GF-D8 (cell line): ENCODE measurements at places on chromosomes 5 and 9.

- DNase-seq, result no peak
These were observed 346.4 kb upstream of the RIOK2 start for GRCh38 chr5:97529354-97529985.

DNA sequence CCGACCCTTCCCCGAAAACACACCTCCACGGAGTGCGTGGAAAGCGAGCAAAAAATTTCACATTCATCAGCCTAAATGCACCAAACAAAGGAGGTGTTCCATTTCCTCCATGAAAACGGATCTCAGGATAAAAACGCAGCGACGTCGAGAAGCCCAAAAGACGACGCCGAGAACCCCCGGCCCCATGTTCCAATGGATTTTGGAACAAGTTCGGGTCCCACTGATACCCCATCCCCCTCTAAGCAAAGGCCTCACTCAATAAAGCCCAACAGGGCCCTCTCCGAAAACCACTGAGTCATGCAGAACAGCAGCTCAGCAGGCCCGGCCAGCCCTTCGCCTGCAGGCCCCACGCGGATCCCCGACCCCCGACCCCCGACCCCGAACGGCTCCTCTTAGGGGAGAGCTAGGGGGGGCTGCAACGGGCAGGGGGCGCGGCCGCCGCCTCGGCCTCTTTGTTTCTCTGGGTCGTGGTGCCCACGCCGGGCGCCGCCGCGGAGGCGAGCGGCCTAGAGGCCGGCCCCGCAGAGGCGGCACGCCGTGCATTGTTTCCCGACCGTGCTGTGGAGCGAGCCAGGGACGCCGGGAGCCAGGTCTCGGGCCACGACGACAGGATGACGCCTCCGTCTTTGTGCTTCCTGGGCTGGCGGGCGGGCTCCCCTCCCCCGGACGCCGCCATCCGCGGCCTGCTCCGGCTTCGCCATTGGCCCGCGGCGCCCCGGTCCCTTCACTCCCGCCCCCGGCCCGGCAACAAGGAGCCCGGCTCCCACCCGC is 915 bp downstream of the ZFAND5 start:
- DNase-seq, result peak; percentile 5

- DNase-seq, result no peak
These were observed 47.9 kb upstream of the NCS1 start for GRCh38 chr9:130124085-130124860.

GRCh38 chr5:172147857-172148256 is 40.2 kb downstream of the STK10 start:
- no peak for DNase-seq

- DNase-seq, result no peak
These were observed 105.0 kb downstream of the GAPVD1 start for GRCh38 chr9:125366676-125367075.

DNA sequence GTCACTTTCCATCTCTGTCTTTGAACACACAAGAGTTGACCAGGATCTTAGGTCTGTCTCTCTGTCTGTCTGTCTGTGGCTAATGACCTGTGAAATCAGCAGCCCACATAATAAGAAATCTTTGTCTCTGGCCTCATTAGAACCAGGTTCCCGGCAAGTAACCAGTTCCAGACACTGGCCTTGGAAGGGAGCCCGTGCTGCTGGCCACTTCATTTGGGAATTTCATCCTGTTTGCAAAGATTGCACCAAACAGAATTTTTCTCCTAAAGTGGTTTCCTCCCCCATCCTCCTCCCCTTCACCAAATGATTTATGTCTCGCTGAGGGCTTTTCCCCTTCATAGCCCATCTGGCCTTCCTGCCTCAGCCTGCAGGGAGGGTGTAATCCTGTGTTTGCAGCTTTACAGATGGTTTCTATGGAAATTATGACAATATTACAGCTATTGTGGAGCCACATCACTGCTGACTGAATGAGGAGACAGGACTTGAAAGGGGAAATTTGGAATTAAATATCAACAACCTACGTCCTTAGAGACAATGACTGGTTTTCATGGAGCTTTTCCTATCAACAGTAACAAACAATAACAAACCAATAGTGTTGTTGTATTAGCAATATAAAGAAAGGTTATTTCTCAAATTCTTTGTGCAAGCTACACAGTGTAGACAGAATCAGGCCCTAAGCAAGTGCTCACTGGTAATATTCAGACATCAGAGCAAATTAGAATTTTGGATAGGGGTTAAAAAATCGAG is 25.7 kb downstream of the DPYSL3 start:
- no peak for DNase-seq
